ENCODE measurements at places on chromosomes 12 and 14.

- no peak for DNase-seq
These were observed 34.4 kb downstream of the CDK17 start for GRCh38 chr12:96365604-96366380.

GRCh38 chr14:52329678-52330369 is 15.7 kb downstream of the PTGER2 start:
- DNase-seq: no peak

- DNase-seq: no peak
These were observed 939.5 kb downstream of the SLC16A7 start for GRCh38 chr12:60535363-60535762.

- DNase-seq: no peak
These were observed 4.6 kb upstream of the OTUB2 start for GRCh38 chr14:94021416-94022157.

- DNase-seq: no peak
These were observed 46.1 kb downstream of the CPM start for GRCh38 chr12:68886636-68887572.

- no peak for DNase-seq
These were observed 74.6 kb downstream of the EGLN3 start for GRCh38 chr14:33876274-33876673.

All from left colon (tissue), 2 donors.